Ascending aorta (tissue), 2 donors: ENCODE measurements at places on chromosomes 4 and X. TPM values are rescaled to one million over a fixed set of nuclear protein-coding genes. Genes with fewer than 3 reads are reported as not detected.

DNA sequence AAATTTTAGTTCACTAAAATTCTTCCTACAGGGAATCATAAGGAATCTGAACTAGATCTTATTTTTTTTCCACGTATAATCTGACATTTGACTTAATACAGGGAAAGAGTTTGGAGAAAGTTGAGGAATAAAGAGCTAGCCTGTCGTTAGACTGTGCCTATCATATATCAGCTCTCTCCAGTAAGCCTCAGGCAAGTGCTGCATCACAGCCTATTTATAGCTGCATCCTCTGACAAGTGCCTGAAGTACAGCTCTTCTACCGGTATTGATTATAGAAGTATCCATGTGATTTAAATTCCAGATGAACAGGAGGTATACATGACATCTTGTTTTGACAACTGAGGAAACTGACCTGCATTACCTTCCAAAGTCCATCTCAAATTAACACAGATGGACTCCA lies 248.9 kb downstream of the TLL1 start:
- DNase-seq = no peak

GRCh38 chr4:145781351-145781750 lies 101.4 kb downstream of the C4orf51 start:
- no peak for DNase-seq

EMCN gene
- total RNA-seq = 24.6 TPM

GRCh38 chrX:83469551-83469950 lies 38.5 kb upstream of the POU3F4 start:
- DNase-seq = no peak

GRCh38 chr4:64158648-64159326 lies 250.5 kb downstream of the TECRL start:
- DNase-seq = no peak

GRCh38 chr4:121472937-121473721 lies 92.3 kb upstream of the QRFPR start:
- no peak for DNase-seq
